Temporal lobe (tissue), 4 donors: ENCODE measurements at places on chromosomes 5 and 9. TPM values are rescaled to one million over a fixed set of nuclear protein-coding genes. Genes with fewer than 3 reads are reported as not detected.

Gene FGD3
- total RNA-seq, result 18.7 TPM

Gene IFNB1
- not detected for total RNA-seq

Gene LAMC3
- total RNA-seq, result 2.7 TPM

Gene PTGS1
- total RNA-seq, result 0.49 TPM

Gene EPB41L4B
- total RNA-seq, result 2.0 TPM

Gene BARHL1
- total RNA-seq, result not detected

Gene HMGCR
- total RNA-seq, result 309 TPM

Gene SNAPC3
- total RNA-seq, result 60.5 TPM

Gene GALT
- 16.5 TPM for total RNA-seq

Gene MLANA
- total RNA-seq, result not detected

Gene IFNA21
- total RNA-seq, result not detected
